Inflammatory macrophage treated with lipopolysaccharide for 4 hours (primary cell): ENCODE measurements at places on chromosomes 7 and 10.

DNA sequence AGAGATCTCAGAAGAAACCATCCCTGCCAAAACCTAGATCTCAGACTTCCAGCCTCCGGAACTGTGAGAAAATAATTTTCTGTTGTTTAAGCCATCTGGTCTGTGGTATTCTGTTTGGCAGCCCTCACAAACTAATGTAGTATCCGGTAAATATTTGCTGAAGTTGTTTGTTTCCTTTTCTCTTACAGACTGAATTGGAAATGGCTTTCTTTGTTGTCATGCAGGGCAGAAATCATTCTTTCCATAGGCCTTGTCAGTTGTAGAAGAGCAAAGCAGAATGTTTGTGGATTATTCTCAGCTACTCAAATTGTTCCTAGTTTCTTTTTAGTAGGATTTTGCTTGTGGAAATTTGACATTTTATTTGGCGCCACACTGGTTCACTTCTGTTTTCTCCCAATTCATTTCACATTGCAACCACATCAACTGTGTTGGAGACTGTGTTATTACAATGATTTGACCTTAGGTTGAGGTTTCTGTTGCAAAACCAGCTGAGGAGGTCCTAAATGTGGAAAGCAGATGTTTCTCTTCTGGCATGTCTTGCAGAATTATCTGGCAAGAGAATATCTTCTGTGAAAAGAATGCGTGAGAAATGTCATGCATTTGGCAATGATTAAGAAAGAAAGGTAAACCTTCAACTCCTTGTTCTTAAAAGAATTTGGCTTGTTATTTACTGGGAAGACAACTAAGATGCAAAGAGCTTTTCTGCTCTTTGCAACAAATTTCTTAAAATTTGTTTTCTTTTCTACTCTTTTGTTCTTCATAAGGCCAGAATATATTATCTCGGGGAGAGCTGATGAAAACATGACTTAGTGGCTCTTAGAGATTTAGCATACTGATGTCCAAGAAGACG, 25.8 kb downstream of the ACTA2 start:
- DNase-seq: peak; percentile 61

GRCh38 chr7:8444468-8444769, 11.0 kb downstream of the NXPH1 start:
- DNase-seq: no peak

DNA sequence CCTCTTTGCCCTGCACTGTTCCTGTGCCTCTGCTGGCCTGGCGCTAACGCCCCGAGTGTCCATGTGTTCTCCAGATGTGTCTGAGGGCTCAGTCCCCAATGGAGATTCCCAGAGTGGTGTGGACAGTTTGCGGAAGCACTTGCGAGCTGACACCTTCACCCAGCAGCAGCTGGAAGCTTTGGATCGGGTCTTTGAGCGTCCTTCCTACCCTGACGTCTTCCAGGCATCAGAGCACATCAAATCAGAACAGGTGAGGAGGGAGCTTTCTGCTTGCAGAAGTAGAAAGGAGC, 60.9 kb downstream of the PAX2 start:
- DNase-seq: no peak

DNA sequence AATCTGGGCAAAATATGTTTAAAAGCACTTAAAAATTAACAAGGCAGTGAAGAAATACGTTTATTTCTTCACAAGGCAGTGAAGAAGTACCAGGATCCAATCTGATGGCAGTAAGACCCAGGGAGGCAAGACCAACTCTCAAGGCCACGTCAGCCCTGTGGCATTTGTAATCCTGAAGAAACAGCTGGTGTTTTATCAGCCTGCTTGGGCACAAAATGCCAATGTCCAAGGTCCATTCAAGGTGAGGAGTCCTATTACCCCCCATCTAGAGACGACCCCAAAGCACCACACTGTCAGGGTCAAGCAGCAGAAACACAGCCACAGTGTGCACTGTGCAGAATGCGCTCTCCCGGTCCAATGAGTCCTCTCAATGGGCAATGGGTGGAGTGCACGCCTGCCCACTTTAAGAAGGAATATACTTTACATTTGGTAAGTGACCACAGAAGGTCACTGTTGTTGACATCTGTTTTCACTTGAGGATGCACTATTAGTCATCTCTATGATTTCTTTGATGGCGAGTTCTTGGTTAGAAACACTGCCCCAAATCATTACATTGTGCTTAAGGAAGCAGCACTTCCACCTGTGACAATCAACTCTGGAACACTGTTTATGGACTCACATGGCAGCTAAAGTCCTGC, 12.8 kb downstream of the CPXM2 start:
- DNase-seq: no peak

DNA sequence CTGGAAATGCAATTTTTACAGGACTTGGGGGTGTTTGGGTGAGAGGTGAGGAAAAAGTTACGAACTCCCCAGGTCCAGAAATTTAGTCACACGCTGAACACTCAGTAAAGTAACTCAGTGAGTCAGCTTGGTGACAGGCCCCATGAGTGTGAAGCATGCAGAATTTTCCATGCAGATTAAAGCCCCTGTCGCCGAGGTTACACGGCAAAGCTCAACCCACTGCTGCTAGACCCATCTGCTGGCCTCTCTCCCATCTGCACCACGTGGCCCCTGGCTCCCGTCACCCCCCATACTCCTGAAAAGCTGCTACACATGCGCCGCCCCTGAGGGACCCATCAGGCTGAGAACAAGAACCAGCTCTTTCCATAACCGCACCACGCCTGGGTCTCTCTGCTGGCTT, 7.0 kb upstream of the MMP21 start:
- no peak for DNase-seq
